ENCODE measurements at places on chromosomes 7 and 10. TPM values are rescaled to one million over a fixed set of nuclear protein-coding genes. Genes with fewer than 3 reads are reported as not detected.

The EPO gene
- not detected for total RNA-seq

The INHBA gene
- total RNA-seq: 97.8 TPM

The CYP2C8 gene
- total RNA-seq: 0.29 TPM

The TAS2R16 gene
- not detected for total RNA-seq

Measured in osteoblast (primary cell).